Mucosa of descending colon (tissue), 3 donors: ENCODE measurements at places on chromosomes 1 and 21. TPM values are rescaled to one million over a fixed set of nuclear protein-coding genes. Genes with fewer than 3 reads are reported as not detected.

GRCh38 chr1:192967901-192968300, 91.3 kb downstream of the UCHL5 start:
- DNase-seq = no peak

TESK2 gene
- total RNA-seq = 10.7 TPM

GRCh38 chr1:43653339-43653738, 3.4 kb downstream of the KDM4A start:
- DNase-seq = no peak

SLC19A1 gene
- total RNA-seq = 22.8 TPM

GRCh38 chr21:26708223-26708800, 135.2 kb upstream of the CYYR1 start:
- no peak for DNase-seq

PIK3C2B gene
- 66.5 TPM for total RNA-seq

GRCh38 chr1:38577937-38578270, 281.7 kb downstream of the RRAGC start:
- DNase-seq = no peak

TBX15 gene
- total RNA-seq = not detected

GRCh38 chr21:26409735-26410134, 163.4 kb downstream of the CYYR1 start:
- DNase-seq = no peak

- DNase-seq = no peak
Measured at GRCh38 chr1:5220421-5220820, 566.0 kb downstream of the AJAP1 start.

- DNase-seq = no peak
Measured at GRCh38 chr1:101185421-101185820, 51.4 kb upstream of the S1PR1 start.

DNA sequence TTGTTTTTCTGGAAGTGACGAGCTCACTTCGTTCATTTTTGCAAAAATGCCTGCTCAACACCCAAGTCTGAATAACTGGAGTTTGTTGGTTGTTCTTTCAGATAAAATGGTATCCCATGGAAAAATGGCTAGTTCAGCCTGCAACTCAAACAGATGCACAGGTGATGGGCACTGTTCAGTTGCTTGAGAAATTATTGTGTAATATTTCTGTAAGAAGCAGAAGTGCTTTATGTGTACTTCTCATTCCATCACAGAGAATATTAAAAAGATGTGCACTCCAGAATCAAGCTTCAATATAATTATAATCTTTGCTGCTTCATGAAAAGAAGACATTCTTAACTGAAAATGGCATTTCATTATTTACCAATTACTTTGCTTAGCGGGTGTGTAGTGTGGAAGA, 9.1 kb downstream of the SYT2 start:
- no peak for DNase-seq

DNA sequence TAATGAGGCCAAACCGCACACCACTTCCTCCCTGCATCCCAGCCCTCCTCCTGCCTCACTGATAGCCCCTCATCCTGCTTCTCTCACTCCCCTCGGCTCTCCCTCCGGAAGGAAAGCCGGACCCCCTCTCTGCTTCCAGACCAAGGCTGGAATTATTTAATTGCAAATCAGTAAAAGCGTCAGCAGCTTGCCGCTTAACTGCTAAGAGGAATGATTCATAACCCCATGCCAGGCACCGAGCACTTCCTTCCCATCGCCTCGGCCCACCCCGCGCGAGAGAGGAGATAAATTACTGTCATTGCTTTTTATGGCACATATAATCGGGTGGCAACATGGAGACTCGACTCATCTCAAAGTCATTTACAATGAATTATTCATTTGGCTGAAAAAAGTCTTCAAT, 77.3 kb downstream of the UBIAD1 start:
- DNase-seq = no peak

GRCh38 chr1:180027949-180028445, 73.4 kb downstream of the CEP350 start:
- no peak for DNase-seq

CCDC181 gene
- total RNA-seq = 0.23 TPM

- DNase-seq = no peak
Measured at GRCh38 chr1:19656134-19656779, 8.4 kb upstream of the HTR6 start.

GRCh38 chr21:32728456-32728839, 635 bp upstream of the SYNJ1 start:
- no peak for DNase-seq

DNA sequence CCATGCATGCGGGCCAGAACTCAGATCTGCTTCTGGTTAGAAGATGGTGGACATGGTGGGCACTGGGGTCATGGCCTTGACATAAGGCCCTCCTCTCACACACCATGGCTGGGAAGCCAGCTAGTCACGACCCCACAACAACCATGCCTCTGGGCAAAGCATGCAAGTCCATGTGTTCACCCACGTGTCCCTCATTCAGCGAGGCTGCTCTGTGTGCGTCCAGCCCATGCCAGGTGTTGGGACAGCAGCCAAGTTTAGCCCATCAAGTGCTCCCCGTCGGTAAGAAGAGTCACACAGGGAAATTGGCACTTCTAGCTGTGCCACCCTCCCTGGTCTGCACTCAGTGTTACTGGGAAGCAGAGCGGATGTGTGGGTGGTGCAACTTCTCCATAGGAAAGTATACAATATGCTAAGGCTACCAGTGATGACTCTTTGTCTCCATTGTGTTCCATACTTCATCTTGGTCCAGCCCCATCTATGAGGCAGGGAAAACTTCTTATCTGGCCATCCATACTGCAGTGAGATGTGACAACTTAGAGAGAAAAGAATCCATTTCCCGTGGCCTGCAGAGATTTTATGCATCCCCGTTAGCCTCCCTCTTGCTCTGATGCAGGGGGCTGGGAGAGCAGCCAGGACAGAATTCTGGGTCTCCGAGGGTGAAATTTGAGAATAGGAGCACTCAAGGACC, 198.0 kb downstream of the GRIK3 start:
- no peak for DNase-seq

DNA sequence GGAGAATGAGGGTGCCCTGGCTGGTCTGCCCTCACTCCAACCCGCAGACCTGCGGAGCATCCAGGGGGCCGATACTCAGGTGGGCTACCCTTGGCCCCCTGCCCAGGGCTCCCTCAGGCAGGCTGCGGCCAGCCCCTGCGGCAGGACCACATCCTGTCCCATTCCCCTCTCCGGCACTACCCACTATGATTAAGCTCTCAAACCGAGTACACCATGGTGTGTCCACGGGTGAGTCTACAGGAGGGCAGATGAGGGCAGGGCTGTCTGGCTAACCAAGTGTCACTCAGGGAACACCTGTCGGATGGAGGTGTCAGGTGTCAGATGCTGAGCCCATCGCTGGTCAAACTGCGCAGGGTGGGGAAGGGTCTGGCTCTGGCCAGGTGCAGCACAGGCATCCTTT, 47.2 kb downstream of the SLC66A1 start:
- no peak for DNase-seq

- DNase-seq = no peak
Measured at GRCh38 chr1:178633056-178633455, 92.0 kb upstream of the RALGPS2 start.

GRCh38 chr21:26451081-26451740, 121.9 kb downstream of the CYYR1 start:
- DNase-seq = no peak

GRCh38 chr1:102852613-102853012, 255.7 kb downstream of the COL11A1 start:
- DNase-seq = no peak

- no peak for DNase-seq
Measured at GRCh38 chr21:25961042-25961441, 209.5 kb downstream of the APP start.

FCRL2 gene
- total RNA-seq = 1.0 TPM

DNA sequence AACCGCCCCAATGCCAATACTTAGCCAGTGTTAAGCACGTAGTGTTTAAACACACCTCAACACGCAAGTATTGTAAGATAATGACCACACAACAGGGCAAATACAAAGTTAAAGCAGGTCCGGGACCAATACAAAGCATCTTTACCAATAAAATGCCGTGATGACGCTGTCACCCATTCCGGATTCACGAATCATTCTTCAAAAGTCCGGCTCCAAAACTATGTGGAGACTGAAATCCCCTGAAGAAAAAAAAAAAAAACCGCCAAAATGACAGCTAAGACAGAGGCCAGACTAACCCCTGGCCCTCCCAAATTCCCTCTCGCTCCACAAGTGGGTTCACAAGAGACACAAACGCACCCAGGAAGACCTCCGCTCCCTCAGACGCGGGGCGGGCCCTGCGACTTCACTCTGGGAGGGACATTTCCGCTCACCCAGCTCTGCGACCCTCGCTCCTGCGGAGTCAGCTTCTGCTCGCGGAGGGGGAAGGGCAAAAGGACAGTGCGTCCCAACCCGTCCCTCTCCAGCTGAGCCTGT, 625 bp upstream of the DARS2 start:
- DNase-seq = no peak

FOXD2 gene
- 24.8 TPM for total RNA-seq

CD1B gene
- not detected for total RNA-seq

DNA sequence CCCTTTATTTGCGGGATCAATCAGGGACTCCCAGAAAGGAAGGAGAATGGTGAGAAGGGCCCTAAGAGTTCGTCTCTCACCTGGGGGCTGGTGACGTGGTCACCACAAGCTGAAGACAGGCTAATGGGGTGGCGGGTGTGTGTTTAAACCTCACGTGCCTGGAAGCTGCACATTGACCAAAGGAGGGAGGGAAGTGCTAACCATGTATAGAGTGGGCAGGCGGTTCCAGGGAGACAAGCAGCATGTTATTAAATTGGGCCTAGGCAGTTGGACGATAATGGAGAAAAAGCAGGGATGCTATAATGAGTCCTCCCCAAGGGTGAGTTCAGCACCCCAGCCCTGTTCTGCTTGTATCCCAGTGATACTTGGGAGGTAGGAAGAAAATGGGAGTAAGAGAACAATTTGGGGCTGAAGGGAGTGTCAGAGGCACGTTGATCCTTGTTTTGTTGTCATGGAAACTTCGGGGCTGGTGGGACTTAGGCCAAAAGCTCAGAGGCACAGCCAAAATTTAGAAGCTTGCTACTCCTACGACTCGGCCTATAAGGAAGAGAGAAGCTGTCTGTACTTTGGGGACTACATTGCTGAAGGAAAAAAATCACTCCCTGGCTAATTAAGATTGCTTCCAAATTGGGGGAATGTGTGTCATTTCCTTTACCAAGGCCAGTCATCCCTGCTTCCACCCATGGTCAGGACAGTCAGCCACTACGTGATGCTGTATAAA, 33.2 kb upstream of the EPHA8 start:
- DNase-seq = no peak

- no peak for DNase-seq
Measured at GRCh38 chr1:77413541-77414335, 131.9 kb downstream of the AK5 start.

GRCh38 chr1:73701826-73702225, 496.1 kb downstream of the LRRIQ3 start:
- no peak for DNase-seq

PLEKHN1 gene
- total RNA-seq = 0.23 TPM

DNA sequence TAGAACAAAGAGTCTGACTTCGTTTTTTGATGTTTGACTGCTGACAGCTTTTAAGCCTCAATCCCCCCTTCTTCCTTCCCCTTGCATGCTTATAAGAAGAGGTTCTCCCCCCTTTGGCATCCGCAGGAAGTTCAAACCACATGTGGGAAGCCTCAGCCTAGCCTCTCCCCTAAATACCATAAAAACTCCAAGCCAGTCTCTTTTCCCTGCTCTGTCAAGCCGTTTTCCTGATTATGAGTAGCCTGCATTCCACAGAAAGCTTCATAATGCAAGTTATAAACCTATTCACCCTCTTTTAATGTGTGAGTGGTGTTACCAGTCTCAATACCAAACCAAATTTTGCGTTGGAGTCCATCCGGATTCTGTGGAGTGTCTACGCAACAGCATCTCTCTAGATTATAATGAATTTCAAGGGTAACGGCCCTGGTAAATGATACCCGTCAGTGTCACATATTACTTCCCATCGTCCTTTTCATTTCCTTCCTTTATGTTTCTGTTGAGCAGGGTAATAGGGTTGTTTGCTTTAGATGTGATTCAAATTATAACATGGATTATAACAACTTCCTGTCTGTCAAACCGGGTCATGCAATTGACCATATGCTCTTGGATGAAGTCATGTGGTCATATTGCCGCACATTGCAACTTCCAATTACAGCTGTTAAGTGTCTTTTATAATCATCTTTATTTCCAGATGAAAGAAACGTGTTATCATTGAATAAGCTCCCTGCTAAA, 717.5 kb downstream of the RWDD3 start:
- no peak for DNase-seq

DNA sequence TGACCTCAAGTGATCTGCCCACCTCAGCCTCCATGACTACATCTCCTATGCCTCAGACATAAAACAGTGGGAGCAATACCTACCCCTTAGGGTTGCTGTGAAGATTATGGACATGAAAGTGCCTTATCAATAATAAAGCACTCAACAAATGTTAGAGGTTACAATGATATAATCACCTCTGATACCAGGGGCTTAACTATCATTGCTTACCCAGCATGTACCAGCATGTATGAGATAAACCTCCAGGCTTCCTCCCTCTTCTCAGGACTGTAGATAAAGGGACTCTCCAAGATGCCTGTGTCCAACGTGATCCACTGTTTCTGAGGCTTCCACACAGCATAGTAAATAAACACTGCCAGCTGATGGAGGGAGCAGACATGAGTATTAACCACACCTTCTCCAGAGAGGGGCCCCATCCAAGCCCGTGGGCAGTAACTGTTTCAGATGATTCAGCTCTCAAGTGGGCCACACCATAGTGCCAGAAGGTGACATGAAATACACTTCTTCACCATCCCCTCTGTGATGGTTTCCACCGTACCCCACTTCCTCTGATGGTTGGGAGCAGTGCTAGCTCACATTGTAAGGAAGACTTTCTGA, 26.2 kb downstream of the RHBDL2 start:
- no peak for DNase-seq

DNA sequence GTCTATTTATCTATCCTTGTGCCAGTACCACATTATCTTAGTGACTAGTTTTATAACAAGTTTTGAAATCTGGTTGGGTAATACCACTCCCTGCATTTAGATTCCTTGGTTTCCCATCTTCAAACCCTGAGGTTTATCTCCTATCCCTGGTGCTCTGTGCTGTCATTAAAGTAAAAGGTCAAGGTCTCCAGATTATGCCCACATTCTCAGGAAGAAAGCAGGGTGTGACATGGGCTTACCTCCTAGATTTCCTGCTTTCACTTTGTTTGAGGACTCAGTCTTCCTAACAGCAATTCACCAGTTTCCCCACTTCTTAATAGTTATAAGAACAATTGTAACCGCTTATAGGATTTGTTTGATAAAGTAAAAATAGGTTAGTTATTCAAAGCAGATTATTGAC, 86.0 kb downstream of the CACHD1 start:
- no peak for DNase-seq

DNA sequence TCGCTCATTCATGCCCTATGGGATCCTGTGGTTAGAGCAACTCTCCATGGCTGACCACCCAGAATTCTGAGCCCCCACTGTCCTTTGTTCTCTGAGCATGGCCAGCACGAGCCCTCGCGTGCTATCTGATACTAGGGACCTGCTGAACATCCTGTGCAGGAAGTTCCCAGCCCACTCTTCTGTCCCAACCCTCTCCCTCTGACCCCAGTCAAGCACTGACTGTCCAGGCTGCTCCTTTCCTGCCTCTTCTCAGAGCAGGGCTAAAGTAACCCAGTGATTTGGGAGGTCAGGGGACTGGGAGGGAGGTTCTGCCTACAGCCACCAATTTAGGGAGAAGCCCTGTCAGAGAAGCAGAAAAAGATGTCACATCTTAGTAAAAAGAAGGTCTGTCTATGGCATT, 21.2 kb downstream of the CYP4B1 start:
- no peak for DNase-seq
